Left lobe of liver (tissue), 2 donors: ENCODE measurements at places on chromosomes 3 and 15.

- no peak for DNase-seq
These were observed 225.5 kb upstream of the CHRM5 start for GRCh38 chr15:33742800-33743199.

- peak; percentile 83 for DNase-seq
These were observed 5.6 kb upstream of the AEN start for GRCh38 chr15:88615303-88616107.

DNA sequence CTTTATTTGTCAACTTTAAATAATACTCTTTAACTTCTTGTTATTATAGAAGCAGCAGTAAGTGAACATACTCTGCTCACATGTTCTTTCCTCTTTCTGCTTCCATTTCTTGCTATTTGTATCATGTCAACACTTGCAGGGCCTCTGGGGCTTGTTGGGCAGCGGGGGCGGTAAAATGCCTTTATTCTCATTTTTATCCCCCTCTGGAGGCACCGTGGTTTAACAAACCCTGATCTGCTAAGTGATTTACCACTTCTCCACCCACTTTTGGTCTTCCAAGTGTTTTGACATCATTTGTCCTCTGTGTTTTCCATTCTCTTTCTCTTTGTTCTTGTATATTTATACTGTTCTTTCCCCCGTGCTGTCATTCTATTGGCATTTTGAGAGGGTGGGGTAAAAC, 33.9 kb downstream of the SCN10A start:
- DNase-seq = no peak

GRCh38 chr3:188233320-188233719, 79.4 kb downstream of the LPP start:
- DNase-seq = no peak

DNA sequence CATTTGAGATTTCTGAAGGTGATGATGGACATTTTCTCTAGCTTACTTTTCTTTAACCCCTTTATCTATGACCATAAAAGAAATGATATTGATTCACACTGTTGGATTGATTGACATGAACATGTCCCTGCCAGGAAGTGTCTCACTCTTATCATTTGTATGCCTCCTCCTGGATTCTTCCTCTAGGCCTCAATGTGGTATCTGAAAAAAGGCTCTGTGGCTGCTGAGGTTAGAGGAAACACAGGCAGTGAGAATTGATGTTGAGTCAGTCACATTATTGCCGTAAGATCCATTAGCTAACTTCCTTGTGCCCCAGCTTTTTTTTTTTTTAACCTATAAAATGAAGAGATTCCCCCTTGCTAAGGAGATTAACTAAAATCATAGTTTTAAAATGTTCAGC, 8.0 kb upstream of the THRB start:
- DNase-seq = no peak

- DNase-seq = peak; percentile 90
These were observed 9.9 kb downstream of the DISP2 start for GRCh38 chr15:40367686-40368611.

DNA sequence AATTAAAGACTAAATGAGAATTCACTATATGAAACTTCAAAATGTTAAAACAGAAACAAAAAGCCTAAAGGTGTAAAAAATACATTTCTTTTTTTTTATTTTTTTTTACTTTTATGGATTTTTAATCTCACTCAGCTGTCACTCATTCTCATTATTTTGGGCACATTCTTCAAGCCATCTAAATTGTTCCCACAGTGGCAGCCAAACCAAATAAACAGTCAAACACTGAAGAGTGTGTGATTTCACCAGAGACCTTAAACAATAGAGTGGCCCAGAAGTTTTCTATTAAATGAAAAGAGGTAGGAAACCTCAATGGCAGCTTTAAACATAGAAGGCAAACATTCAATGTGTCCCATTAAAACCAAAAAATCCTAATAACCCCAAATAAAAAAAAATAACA, 616.1 kb downstream of the OTOL1 start:
- DNase-seq = no peak

DNA sequence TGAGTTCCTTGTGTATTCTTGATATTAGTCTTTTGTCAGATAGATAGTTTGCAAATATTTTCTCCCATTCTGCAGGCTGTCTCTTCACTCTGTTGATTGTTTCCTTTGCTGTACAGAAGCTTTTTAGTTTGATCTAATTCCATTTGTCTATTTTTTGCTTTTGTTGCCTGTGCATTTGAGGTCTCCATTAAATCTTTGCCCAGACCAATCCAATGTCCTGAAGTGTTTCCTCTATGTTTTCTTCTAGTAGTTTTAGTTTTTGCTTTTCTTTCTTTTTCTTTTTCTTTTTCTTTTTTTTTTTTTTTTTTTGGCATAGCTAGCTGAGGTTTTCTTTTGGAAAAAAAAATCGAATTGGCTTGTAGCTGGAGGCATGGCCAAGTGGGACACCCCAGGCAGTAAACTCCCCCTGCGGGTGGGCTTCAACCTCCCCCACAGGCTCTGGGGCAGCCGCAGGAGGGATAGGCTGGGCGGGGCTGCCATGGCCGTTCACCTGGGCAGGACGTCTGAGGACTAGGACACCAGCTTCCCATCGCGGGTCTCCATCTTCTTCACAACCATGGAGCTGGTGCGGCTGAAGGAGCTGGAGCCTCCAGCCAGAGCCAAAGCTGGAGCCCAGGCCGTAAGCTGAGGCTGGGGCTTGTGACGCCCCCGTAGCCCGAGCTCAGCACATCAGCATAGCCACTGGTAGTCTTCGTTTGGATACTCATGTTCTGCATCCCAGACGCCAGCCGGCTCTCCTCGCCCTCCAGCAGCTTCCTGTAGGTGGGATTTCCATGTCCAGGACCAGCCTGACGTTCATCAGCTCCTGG, 16.2 kb upstream of the PSTPIP1 start:
- DNase-seq = peak; percentile 38

DNA sequence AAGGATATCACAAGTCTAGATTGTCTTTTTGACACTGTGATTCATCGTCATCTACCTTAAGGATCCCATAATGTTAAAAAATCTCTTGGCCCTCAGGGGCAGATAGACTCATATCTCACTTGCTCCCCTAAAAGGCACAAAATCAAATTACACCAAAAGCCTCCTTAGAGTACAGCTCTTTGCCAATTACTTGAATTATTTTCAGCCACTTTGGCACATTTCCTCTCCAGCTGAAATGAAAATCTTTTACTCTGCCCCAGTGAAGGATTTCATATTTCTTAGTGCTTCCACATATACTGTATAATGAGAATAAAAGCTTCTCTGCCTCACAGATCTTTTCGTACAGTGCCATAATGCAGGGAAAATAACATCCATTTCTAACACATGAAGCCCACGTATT, 190.7 kb upstream of the GBE1 start:
- DNase-seq = no peak

DNA sequence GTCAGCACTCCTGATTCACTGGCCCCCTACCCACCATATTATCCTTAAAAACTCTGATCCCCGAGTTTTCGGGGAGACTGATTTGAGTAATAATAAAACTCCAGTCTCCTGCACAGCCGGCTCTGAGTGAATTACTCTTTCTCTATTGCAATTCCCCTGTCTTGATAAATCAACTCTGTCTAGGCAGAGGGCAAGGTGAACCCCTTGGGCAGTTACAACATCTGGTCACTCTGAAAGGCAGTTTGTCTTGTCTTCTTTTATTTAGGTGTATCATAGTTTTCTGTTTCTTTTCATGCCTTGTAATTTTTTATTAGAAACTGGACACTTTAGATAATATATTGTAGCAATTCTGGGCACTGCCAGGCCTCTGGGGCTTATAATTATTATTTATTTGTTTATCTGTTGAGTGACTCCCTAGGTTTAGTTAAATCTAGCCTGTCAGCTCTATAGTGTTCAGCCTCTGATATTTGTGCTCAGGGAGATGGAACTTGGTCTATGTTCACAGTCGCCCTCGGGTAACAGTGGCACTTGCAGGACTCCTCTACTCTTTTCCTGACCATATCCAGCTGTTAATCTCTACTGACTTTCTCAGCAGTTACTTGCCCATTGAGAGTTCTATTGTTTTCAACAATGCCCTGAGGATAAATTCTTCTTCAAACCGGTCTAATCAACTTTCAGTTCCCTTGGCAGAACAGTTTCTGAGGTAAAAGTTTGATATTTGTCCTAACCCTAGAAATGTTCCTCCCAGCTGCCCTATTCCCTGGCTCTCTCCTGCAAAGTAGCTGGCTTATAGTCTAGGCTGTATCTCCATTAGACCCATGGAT, 15.5 kb upstream of the PLAAT1 start:
- no peak for DNase-seq

DNA sequence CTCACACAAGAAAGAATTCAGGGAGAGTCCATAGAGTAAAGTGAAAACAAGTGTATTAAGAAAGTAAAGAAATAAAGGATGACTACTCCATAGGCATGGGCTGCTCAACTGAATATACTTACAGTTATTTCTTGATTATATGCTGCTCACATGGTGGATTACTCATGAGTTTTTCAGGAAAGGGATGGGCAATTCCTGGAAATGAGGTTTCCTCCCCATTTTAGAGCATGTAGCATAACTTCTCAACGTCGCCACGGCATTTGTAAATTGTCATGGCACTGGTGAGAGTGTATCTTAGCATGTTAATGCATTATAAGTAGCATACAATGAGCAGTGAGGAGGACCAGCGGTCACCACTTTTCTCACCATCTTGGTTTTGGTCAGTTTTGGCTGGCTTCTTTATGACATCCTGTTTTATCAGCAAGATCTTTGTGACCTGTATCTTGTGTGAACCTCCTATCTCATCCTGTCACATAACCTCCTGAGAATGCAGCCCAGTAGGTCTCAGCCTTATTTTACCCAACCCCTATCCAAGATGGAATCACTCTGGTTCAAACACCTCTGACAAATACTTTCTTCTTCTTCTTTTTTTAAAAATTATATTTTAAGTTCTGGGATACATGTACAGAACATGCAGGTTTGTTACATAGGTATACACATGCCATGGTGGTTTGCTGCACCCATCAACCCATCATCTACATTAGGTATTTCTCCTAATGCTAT, 849.7 kb downstream of the TBL1XR1 start:
- no peak for DNase-seq

DNA sequence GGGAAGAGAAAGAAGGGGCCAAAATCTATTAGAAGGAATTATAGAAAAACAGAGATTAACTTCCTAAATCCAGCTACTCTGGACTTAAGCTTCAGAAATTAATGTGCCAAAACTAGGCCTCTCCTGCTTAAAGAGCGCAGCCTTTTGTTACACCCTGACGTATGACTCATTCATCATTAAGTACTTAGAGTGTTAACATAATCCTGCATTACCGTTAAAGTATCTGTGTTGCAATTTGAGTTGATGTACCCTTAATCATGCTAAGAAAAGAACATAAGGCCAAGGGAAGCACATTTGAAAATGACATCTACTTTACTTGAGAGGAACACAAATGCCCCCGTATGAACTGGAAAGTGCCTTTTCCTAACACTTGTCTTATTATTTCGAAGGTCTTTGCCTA, 7.9 kb downstream of the HTR3D start:
- no peak for DNase-seq

GRCh38 chr15:58865425-58865880, 68.0 kb downstream of the SLTM start:
- DNase-seq = no peak

- DNase-seq = no peak
These were observed 40.5 kb downstream of the PGPEP1L start for GRCh38 chr15:98967096-98967495.

DNA sequence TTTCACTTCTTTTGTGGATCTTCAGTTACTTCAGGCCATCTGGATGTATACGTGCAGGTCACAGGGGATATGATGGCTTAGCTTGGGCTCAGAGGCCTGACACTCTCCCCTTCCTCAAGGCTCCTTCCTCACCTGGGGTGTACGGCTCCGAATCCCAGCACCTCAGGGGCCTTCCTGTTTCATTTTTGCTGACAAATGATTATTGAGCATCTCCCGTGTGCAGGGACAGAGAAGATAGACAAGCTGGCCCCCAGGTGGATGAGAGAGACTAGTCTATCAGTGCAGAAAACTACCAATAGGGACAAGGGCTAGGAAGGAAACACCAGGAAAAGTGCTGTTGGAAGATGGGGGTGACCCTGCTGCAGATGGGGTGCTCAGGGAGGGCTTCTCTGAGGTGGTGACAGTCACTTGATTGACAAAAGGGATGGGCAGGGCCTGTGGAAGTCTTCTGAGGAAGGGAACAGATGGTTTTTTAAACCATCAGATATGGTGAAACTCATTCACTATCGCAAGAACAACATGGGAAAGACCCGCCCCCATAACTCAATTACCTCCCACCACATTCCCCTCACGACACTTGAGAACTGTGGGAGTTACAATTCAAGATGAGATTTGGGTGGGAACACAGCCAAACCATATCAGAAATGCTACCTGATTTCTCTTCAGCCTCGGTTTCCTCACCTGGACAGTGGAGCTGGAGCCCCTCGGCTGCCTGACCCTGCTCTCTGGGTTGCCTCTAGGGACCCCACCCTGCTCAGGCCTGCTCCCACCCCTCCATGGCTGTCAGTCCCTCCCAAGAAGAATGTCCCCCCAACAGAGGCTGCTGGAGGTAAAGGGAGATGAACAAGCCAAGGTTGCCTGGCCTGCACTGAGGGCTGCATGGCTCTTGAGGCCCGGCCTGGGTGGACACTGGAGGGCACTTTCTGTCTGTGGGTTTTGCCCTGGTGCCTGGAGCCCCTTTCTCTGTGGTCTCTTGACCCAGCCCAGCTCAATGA, 37.2 kb upstream of the ACAD9 start:
- no peak for DNase-seq

DNA sequence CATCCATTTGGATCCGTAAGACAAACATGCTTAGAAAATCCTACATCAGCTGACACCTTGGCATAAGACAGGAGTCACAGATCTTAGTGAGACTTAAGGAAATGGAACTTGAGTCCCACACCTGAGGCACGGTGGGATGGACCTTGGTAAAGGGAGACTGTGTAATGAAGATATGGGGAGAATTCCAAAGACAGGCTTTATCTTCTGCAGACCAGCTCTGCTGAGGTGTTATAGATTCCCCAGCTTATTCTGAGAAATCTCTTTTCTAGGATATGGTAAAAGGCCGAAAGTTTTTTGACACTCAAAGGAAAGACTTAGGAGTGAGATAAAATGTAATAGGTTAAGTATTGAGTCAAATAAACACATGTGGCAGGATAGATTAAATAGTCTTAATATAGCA, 8.3 kb upstream of the MTMR10 start:
- DNase-seq = no peak

DNA sequence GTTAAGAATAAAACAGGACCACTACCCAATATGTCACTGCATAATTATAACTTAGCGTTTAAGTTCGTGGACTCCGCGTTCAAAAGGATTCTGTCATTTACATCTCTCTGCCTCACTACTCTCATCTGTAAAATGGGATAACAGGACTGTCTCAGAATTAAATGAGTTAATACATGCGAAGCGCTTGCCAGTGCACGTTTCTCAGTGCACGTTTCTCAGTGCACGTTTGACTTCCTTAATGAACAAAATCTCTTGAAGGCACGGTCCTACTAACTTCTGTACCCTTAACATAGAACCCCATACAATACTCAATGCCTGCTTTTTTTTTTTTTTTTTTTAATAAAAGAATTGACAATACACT, 499 bp downstream of the RABL3 start:
- no peak for DNase-seq
